Natural killer cell treated with Interleukin-12 subunit alpha and Interleukin-12 subunit beta and Interleukin-15 and Interleukin-18, amount 100 ng/mL, for 72 hours (primary cell): ENCODE measurements at places on chromosomes 6 and 20. TPM values are rescaled to one million over a fixed set of nuclear protein-coding genes. Genes with fewer than 3 reads are reported as not detected.

The TFAP2D gene
- not detected for total RNA-seq

The FAM162B gene
- not detected for total RNA-seq

The GPLD1 gene
- 0.81 TPM for total RNA-seq

The DNPH1 gene
- 32.5 TPM for total RNA-seq

The DNAH8 gene
- total RNA-seq, result 0.22 TPM

The POM121L2 gene
- not detected for total RNA-seq

The KCNB1 gene
- total RNA-seq, result not detected

The CALHM6 gene
- total RNA-seq, result 9.6 TPM

The RCAN2 gene
- total RNA-seq, result 7.6 TPM

The RBM24 gene
- not detected for total RNA-seq

The HLA-DQA1 gene
- total RNA-seq, result 7.8 TPM

The HLA-DOA gene
- total RNA-seq, result 0.86 TPM

The CCR6 gene
- total RNA-seq, result 0.17 TPM

The ADA gene
- 42.7 TPM for total RNA-seq

The BPIFB1 gene
- not detected for total RNA-seq
